ENCODE measurements at places on chromosomes 13 and 19.

DNA sequence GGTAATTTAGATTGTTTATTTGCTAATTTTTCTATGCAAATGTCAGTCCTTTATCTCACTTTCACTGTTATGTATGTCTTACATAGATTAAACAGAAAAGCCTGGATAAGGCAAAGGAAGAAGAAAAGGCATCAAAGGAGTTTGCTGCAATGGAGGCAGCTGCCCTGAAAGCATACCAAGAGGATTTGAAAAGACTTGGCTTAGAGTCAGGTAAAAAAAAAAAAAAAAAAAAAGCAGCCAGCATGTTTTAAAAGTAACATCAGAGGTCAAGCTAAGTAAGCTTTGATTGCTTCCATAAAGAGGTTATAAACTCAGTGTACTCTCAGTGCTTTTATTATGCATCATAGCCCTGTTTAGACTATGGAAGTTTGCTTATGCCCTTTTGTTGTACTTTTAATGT, 3.8 kb downstream of the WBP4 start:
- H3K4me3 ChIP-seq: no peak overlapping the region
- no peak overlapping the region for H3K27ac ChIP-seq
- peaks cover 6% of the 10 kb centered on the region for H3K27me3 ChIP-seq
- peaks cover 30% of the 10 kb centered on the region for H3K4me1 ChIP-seq

DNA sequence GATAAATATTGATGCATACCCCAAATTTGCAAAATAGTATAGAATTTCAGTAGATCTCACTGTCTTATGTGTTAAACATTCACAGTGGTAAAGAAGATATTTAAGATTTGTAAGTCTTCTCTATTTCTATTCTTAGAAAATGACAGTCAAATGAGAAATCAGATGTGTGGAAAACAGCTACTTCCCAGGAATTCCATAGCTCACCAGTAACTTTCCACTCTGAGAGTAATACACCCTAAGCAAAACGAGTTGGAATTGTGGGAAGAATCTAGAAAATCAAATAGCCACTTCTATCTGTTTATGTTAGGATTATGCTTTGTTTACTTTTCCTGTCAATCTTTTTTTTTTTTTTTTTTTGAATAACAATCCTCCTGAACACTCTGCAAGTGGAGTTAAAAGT, 69.1 kb downstream of the FLT1 start:
- H3K4me3 ChIP-seq: no peak overlapping the region
- H3K27me3 ChIP-seq: peaks cover 4% of the 10 kb centered on the region
- H3K27ac ChIP-seq: no peak overlapping the region
- peaks cover 6% of the 10 kb centered on the region for H3K36me3 ChIP-seq
- no peak for DNase-seq
- peaks cover 2% of the 10 kb centered on the region for H3K4me1 ChIP-seq

DNA sequence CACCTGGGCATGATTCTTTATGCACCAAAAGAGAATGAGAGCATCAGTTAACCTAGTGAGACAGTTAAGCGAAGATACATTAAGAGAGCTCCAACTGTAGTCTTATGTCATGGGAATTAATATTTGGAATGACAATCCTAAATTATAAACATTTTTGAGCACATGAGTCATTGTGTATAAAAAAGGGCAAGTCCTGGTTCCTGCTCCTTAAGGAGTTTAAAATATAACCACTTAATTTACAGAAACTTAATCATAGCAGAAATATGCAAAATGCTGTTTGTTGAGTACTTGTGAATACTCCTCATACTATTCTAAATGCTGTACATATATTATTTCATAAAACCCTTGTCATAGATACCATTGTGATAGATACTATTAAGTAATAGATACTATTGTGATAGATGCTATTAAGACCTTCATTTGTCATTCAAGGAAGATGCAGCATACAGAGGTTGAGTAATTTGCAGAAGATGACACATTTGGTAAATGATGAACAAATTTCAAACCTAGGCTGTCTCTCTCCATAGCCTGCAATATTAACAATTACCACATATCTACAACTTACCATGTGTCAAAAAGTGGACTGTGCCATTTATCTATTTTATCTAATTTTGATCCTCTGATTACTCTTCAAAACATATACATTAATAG, 301.0 kb downstream of the TBC1D4 start:
- no peak overlapping the region for H3K4me3 ChIP-seq
- no peaks in the 10 kb centered on the region for H3K4me1 ChIP-seq
- no peak overlapping the region for H3K27ac ChIP-seq
- H3K36me3 ChIP-seq: peaks cover 13% of the 10 kb centered on the region

GRCh38 chr19:3233116-3233515, 8.7 kb downstream of the CELF5 start:
- H3K4me1 ChIP-seq: no peaks in the 10 kb centered on the region
- no peaks in the 10 kb centered on the region for H3K36me3 ChIP-seq
- DNase-seq: no peak
- peaks cover 23% of the 10 kb centered on the region for H3K27me3 ChIP-seq
- no peak overlapping the region for H3K4me3 ChIP-seq

GRCh38 chr19:14480700-14481079, 5.5 kb upstream of the PTGER1 start:
- peaks cover 12% of the 10 kb centered on the region for H3K36me3 ChIP-seq
- peaks cover 22% of the 10 kb centered on the region for H3K4me1 ChIP-seq
- no peak overlapping the region for H3K27ac ChIP-seq
- H3K4me3 ChIP-seq: no peak overlapping the region

DNA sequence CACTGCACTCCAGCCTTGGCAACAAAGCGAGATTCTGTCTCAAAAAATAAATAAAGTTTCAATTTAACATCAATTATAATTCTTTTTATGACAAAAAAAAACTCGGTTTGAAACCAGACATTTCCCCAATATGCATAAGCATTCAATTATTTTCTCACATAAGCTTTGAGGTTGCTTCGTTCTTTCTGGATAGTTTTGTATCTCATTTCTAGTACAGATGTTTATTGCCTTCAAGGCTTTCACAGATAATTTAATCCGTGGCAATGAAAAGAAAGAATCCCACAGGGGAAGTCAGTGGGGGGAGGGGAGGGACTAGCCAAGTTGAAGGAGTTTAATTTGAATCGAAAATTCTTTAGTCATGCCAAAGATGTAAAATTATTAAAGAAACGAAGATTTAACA, 29.6 kb upstream of the TSC22D1 start:
- H3K27me3 ChIP-seq: no peaks in the 10 kb centered on the region
- no peak overlapping the region for H3K27ac ChIP-seq
- H3K36me3 ChIP-seq: peaks cover 8% of the 10 kb centered on the region

- H3K36me3 ChIP-seq: peaks cover 5% of the 10 kb centered on the region
- H3K27ac ChIP-seq: no peak overlapping the region
- no peak overlapping the region for H3K4me3 ChIP-seq
- H3K4me1 ChIP-seq: peaks cover 62% of the 10 kb centered on the region
- H3K27me3 ChIP-seq: peaks cover 3% of the 10 kb centered on the region
These were observed 70.1 kb downstream of the RASA3 start for GRCh38 chr13:114062341-114062740.

- no peak for DNase-seq
- H3K4me1 ChIP-seq: no peaks in the 10 kb centered on the region
- no peak overlapping the region for H3K4me3 ChIP-seq
- H3K36me3 ChIP-seq: no peaks in the 10 kb centered on the region
These were observed 1340.4 kb downstream of the SLITRK5 start for GRCh38 chr13:89011615-89012014.

- H3K27ac ChIP-seq: peak overlapping the region; percentile 75
- no peaks in the 10 kb centered on the region for H3K27me3 ChIP-seq
- peaks cover 21% of the 10 kb centered on the region for H3K36me3 ChIP-seq
These were observed 10.1 kb downstream of the EPS15L1 start for GRCh38 chr19:16461630-16462051.

DNA sequence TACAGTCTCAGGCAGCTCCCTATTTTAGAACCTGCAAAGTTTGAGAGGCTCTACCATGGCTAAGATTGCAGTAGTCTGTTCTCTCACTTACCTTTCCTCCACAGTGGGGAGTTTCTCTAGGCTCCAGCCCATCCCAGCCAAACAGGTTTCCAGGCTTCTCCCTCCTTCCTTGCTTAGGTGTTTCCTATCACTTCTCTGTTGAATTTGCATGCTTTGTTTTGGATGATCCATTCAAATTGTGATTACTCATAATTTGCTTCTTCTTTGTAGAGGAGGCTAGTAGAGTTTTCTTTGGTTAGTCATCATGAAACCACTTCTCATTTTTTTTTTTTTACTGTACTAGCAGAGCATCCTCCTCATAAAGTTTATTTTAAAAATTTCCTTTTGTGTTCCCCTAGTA, 1242.2 kb upstream of the MIR17HG start:
- no peaks in the 10 kb centered on the region for H3K36me3 ChIP-seq
- DNase-seq: no peak
- H3K4me1 ChIP-seq: no peaks in the 10 kb centered on the region
- peaks cover 3% of the 10 kb centered on the region for H3K27me3 ChIP-seq
- no peak overlapping the region for H3K27ac ChIP-seq

- H3K27ac ChIP-seq: peak overlapping the region; percentile 86
- peaks cover 67% of the 10 kb centered on the region for H3K4me1 ChIP-seq
- peaks cover 11% of the 10 kb centered on the region for H3K36me3 ChIP-seq
- H3K27me3 ChIP-seq: no peaks in the 10 kb centered on the region
These were observed 30.1 kb downstream of the PIP5K1C start for GRCh38 chr19:3669947-3670795.

DNA sequence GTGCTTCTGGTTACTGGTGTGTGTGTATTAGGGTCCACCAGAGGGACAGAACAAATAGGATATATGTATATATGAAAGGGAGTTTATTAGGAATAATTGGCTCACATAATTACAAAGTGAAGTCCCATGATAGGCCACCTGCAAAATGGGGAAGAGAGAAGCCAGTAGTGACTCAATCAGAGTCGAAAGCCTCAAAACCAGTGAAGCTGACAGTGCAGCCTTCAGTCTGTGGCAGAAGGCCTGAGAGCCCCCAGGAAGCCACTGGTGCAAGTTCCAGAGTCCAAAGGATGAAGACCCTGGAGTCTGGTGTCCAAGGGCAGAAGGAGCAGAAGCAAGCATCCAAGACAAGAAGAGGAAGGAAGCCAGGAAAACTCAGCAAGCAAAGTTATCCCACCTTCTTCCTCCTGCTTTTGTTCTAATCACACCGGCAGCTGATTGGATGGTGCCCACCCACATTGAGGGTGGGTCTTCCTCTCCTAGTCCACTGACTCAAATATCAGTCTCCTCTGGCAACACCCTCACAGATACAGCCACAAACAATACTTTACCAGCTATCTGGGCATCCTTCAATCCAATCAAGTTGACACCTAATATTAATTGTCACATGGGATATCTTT, 21.7 kb upstream of the SCEL start:
- no peaks in the 10 kb centered on the region for H3K36me3 ChIP-seq
- H3K27ac ChIP-seq: no peak overlapping the region
- no peak for DNase-seq
- H3K4me3 ChIP-seq: no peak overlapping the region
- peaks cover 6% of the 10 kb centered on the region for H3K27me3 ChIP-seq

DNA sequence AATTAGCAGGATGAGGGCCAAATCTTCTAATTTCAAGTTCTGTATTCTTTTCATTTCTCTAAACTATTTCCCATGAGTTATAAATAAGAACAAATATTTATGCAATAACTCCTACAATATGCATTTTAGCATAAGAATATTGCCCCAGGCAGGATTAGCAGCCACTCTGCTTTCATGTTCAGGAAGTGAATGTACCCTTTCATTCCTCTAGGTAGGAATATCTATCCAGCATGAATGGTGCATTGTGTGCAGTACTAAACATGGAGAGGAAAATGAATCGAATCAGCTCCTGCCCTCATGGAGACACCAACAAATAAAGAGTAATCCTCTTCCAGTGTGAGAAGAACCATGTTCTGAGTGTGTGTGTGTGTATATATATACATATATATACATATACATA, 41.0 kb downstream of the LHFPL6 start:
- H3K4me1 ChIP-seq: peaks cover 21% of the 10 kb centered on the region
- H3K27me3 ChIP-seq: peaks cover 2% of the 10 kb centered on the region
- no peak for DNase-seq
- H3K27ac ChIP-seq: no peak overlapping the region

Data from nephron progenitor cell (in vitro differentiated cells).